Stimulated activated CD4-positive, alpha-beta T cell treated with anti-CD3 and anti-CD28 coated beads, Interleukin-1b, Interleukin-23, amount 100 ng/mL, for 1 hour (primary cell): ENCODE measurements at places on chromosomes 12 and 14.

DNA sequence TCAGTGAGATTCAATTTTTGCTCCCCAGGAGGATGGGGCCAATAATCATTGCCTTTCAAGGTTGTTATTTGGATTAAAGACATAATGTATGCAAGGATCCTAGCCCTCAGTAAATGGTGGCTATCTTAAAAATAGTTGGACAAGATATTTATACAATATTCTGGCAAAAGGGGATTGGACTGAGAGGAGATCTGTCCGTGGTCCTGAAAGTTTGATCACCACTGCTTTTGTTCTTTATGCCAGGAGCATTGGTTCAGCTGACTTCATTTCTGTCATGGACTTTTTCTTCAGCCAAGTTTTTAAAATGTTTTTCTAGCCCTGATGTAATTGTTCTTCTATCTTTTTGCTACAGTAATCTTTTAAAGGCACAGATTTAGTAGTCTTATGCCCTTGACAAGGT, 70.2 kb upstream of the TCL1A start:
- DNase-seq = no peak

DNA sequence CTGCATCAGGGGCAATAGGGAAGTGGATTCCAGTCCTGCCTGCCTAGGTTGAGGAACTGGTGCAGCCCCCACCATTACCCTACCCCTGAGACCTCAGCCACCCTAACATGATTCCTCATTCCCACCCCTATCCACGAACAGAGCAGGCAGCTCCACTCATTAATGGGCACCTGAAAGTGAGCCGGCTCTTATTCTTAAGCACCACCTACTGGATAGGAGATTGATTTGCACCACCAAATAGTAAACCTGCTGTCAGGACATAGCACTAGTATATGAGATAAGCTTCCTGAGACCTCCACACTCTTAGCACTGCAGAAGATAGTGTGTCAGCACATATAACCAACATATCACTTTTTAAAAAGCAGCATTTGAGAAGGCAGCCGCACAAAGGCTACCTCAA, 573.2 kb downstream of the SOX5 start:
- DNase-seq = no peak

DNA sequence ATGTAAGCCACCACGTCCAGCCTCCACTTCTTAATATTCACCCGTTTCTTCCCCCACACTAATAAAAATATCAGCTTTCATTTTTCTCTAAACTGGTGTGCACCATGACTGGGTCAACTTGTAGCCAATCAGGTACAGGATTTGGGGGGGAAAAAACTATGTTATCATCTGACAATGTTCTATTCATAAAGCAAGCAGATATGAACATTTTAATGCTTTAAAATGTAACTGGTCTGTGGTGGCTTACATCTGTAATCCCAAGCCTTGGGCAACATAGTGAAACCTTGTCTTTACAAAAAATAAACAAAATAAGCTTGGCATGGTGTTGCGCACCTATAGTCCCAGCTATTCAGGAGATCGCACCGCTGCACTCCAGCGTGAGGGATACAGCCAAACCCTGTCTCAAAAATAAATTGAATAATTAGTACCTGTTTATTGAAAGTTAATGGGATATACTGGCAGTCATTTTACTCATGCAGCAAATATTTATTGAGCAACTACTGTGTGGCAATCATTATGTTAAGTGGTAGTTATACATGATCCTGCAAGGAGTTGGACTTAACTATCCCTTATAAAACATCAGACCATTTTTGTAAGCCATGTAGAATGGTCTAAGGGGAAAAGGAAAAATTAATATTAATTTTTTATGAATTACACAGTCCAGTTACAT, 15.3 kb upstream of the ITPR2 start:
- DNase-seq = no peak

GRCh38 chr12:108630481-108631207, 3.0 kb downstream of the SELPLG start:
- DNase-seq = no peak

DNA sequence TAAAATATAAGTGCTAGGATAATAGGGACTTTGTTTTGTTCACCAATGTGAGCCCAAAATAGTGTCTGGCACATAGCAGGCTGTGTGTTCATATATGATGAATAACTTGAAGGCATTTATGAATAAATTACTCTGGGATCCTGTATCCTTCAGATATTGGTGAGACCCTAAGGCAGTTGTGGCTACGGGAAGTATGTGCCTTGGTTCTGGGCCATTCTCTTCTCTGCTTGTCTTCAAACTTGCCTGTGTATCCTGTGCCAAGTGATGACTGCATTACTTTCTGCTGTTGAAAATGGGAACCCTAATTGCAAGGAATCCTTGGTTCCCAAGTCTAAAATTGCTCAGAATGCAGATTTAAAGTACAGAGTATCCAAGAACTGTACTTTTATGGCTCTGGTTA, 67.6 kb upstream of the KTN1 start:
- no peak for DNase-seq

- DNase-seq = no peak
Measured at GRCh38 chr12:65670775-65671174, 153.5 kb upstream of the HMGA2 start.

DNA sequence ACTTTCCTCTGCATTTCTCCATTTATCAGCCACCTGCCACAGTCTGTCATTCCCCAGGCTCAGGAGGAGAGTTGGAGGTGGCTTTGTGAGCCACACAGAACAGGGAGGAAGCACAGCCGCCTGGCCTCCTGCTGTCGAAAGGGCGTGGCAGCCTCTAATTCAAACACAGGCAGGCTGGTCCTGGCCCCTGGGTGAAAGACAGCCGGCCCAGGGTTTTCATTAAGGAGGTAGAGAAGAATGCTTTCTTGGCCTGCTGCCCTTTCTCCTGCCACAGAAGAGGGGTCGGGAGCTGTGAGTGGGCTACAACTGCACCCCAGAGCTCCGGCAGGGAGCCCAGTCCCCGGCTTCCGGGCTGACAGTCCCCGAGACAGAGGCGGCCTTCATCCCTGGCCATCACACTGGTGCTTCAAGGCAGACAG, 108.6 kb upstream of the FZD10 start:
- DNase-seq = no peak

DNA sequence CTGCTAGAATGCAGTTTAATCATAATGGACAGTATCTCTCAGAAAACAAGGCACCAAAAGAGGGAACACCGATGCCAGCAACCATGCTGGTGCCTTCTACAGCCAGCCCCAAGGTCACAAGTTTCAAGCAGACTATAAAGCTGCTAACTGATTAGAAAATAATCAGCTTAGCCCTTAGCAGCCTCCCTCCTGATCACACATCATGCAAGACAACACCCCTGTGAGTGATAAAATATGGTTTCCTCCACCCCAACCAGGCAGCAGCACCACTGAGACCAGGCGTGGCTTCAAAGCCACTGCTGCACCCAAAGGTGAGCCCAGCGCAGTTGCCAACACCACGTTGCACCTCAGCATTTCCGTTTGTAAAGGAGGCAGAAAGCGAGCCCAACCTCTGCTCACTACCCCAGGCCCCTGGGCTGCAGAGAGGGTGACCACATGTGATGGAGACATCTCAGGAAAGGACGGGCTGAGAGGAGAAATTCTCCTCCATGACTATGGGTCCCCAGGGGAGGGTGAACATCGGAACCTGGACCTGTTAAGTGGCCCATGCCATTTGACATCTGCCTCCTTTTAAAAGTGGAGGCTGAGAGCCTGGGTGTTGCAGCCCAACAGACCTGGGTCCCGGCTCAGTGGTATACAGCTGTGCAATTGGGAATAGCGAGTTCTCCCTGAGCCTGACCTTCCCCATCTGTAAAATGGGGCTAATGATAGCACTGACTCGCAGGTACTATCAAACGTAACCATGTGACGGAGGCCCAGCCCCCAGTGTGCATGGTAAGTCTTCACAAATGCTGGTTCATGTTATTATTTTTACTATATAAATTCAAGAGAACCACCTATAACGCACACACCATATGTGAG, 11.5 kb downstream of the ZFP36L1 start:
- DNase-seq = no peak

GRCh38 chr14:32594766-32595165, 265.7 kb downstream of the AKAP6 start:
- no peak for DNase-seq

GRCh38 chr14:82070040-82070439, 536.4 kb upstream of the SEL1L start:
- DNase-seq = no peak

DNA sequence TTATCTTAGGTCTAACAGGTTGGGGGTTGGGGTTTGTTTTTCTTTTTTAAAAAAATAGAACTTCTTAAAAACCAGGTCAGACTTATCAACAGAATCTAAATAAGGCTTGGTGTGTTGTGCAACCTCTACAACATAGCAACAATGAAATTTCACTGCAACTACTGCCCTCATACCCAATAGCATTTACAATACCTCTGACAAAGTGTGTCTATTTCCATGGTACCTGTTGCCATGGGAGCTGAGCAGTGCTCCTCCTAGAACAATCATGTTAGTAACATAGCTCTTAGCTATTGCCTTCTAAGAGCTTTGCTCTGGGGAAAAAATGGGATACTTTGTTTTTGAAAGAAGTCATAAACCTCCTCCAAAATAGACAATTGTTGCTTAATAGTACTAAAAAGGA, 103.3 kb upstream of the CCDC175 start:
- no peak for DNase-seq

DNA sequence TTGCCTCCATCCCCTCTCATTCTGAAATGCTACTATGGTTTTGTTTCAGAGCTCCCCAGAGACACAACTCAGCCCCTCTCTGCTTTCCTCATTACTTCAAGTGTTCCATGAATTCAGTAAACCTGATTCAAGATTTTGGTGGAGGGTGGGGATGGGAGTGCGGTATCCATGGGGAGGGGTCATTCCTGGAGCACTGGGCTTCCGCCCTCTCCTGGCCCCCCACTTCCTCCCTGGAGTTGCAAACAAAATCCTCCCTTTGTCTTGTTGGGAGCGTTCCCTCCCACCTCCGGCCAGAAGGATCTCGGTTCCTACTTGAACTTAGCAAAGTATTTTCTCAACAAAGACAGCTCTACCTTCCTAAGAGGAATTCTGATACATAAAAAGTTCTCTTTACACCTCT, 71.8 kb upstream of the LTA4H start:
- DNase-seq = no peak

GRCh38 chr14:99800781-99801180, 7.6 kb downstream of the EML1 start:
- no peak for DNase-seq

- no peak for DNase-seq
Measured at GRCh38 chr12:82800185-82800584, 113.5 kb downstream of the TMTC2 start.

- DNase-seq = no peak
Measured at GRCh38 chr12:52605542-52605941, 4.3 kb upstream of the KRT72 start.

DNA sequence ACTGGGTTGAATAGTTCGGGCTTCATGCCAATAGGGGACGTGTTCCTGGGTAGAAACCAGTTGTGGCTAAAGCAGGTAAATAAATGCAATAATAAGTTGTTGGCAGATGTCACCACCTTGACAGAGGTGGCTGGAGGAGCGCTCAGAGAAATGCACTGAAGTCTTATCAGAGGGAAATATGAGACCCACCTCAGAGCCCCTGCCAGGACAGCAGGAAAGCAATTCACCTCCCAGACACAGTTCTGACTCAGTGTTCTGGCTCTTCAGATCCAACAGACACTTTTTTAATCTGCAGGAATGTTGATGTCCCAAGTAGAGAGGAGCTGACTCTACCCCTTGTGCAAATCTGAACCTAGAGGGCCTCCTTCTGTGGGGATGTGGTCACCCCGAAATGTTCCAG, 687.1 kb upstream of the FBXO33 start:
- no peak for DNase-seq

- no peak for DNase-seq
Measured at GRCh38 chr12:9797722-9798619, 29.3 kb upstream of the KLRF1 start.

DNA sequence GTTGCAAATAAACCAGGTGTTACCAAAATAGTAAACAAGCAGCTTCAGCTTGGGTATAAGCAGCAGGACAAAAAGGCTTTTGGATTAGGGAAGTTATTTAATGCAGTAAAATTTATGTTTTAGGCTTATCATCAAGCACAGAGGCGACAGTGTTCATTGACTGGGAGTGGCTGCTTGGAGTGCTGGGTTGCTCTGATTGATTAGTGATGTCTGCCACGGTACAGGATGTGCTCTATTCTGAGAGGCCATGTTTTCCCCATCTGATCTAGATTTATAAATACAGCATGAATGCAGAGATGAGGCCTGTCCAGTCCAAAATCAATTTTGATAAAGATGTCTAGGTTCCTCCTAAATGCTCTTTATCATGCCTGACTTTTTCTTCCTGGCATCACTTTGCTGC, 83.5 kb downstream of the MAP1LC3B2 start:
- no peak for DNase-seq

GRCh38 chr12:57765003-57765697, 1.7 kb downstream of the CYP27B1 start:
- DNase-seq = no peak

DNA sequence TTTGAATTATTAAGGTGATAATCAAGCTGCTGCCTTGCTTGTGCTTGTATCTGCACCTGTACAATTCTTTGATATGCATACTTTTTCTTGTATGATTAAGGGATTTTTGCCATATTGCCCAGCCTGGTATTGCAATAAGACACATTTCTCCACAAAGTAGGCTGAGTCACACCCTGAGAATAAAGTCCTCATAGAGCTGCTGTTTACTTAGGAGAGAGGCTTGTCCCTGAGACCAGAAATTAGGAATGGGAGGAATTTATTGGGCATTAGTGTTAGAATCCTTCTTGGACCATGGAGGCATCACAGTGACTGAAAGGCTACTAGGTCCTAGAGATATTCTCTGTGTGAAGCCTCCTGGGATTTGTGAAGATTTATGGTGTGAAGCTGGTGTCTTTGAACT, 506.8 kb upstream of the FBXO33 start:
- DNase-seq = no peak

DNA sequence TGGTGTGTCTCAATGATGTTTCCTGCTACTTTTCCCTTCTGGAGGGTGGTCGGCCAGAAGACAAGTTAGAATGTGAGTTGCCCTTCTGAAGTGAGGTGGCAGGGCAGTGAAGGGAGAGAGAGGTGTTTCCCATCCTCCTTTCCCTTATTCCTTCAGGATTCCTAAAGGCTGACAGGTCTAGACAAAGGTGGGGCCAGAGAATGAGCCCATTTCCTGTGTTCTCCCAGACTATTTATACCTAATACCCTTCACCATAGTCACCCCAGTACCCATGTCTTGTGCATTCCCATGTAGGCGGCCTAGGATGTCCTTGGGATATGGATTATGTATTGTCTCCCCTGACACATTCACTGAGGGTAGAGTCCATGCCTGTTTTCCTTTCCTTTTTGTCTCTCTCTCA, 7.0 kb downstream of the DGKA start:
- DNase-seq = no peak

- DNase-seq = no peak
Measured at GRCh38 chr14:84555493-84555892, 974.5 kb upstream of the FLRT2 start.

DNA sequence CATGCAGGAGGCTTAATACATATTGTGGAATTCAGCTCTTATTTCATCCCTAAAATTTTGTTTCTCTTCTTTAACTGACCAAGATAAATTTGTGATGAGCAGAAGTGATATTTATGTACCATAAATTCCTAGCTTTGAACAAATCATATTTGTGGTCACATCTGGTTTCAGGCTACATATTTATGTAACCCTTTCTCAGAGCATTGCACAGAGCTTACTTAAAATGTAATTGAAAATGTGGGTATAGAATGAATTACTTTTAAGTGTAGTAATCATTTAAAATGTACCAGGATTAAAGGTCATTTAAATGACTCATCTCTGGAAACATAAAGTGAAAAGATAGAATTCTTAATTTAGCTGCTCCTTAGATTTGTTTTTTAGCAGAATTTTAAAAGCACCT, 129.9 kb upstream of the FRMD6 start:
- no peak for DNase-seq
